ENCODE measurements at places on chromosomes 3 and 15.
A peak's percentile ranks its signal among the peaks of the same experiment; 100 is the strongest.

DNA sequence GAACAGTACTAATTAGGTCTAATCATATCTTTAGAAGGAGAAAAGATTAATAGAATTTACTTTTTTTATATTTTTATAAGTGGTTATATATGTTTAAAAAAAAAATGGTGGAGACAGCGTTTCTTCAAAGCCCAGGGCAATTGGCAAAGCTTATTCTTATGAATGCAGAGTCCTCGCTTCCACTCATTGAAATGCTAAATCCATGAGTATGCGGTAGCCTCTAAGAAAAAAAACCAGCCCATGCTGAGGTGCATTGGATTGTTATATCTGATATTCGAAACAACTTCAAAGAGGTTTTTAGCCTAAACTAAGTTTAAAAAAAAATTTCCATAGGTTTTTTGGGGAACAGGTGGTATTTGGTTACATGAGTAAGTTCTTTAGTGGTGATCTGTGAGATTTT, 142.8 kb downstream of the GOLIM4 start:
- no peak for DNase-seq

- no peak for DNase-seq
Measured at GRCh38 chr15:90539789-90540188, 10.1 kb downstream of the CRTC3 start.

DNA sequence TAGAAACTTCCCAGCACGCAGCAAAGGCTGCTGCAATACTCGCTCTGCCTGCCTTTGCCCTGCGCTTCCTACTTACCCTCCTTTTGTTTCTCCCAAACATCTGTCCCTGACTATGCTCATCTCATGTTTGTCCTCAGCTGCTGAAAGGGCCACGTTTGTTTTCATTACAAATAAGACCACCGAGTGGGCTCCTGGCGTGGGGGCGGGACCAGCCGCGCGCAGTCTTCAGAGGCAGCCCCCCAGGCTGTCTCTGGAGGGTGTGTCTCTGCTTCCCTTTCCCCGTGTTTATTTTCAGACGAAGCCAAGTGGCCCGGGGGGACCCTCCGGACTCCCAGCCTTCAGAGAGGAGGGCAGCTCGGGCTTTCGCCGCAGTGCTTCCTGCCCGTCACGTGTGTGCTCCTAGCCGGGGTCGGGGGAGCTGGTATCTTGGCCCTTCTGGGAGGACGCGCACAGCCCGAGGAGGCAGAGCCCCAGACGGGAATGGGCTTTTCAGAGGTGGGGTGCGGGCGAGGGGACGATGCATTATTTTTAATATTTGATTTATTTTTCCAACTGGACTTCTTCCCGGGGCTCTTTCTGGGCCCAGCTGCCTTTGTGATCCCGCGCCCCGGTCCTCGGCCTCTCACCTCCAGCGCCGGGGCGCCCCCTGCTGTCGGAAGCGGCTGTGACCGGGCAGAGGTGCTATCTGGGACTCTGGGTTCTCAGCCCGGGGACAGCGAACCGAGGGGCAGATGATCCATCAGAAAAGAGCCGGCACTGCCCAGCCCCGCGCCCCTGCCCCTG, 70.0 kb upstream of the CGNL1 start:
- no peak for DNase-seq

DNA sequence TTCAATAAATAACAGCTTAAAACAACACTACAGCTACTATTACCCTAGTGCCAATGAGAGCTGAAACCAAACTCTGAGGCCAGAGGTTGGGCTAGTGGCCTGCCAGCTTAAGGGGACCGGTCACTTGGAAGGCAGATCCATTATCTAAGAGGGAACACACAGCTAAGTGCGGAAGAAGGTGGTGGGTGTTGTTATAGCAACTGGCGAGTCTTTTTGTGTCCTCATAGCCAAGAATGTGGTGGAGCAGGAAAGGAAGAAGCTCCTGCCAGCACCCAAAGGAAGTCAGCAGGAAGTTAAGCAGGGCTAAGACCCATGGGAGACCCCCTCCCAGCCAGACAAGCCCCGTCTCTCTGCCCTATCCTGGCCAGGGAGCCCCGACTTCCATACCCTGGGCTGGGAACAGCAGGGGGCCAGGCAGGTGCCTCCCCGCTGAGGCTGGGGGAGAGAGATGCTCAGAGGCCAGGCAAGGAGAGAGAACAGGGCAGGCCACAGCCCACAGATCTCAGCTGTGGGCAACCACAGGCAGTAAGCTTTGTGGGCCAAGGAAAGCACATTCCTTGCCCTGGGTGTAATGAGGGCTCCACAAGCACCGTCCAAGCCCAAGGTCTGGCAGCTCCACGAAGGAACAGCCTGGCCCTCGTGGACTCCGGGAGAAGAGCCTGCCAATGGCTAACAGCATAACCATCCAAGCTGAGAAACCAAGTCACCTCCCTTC, 34.0 kb upstream of the HRH1 start:
- DNase-seq = no peak

GRCh38 chr3:67601919-67602608, 52.3 kb downstream of the SUCLG2 start:
- no peak for DNase-seq

- no peak for DNase-seq
Measured at GRCh38 chr3:48897460-48898376, 964 bp downstream of the SLC25A20 start.

- no peak for DNase-seq
Measured at GRCh38 chr3:37887062-37887461, 25.4 kb downstream of the CTDSPL start.

- DNase-seq = no peak
Measured at GRCh38 chr3:27726240-27726639, 4.1 kb upstream of the EOMES start.

- DNase-seq = no peak
Measured at GRCh38 chr3:165748094-165748493, 89.1 kb downstream of the BCHE start.

DNA sequence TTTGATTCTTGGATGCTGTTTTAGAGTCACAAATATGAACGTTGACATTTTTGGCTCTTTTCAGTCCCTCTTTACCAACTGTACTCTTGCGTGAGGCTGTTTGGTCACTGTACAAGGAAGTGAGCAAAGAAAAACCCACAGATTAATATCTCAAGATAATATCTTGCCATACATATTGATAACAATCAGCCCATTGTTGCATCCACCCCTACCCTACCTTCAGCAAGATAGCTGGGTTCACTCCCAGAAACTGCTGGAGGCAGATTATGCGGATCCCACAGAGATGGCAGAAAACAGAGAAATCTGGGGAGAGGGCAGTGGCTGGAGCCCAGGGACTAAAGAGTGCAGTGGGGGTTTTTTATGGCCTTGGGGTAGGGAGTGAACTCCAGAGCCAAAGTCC, 29.9 kb upstream of the MFSD1 start:
- DNase-seq = no peak

GRCh38 chr15:89177633-89178306, 43.6 kb downstream of the RLBP1 start:
- peak; percentile 30 for DNase-seq

GRCh38 chr15:74322558-74323180, 44.8 kb downstream of the CYP11A1 start:
- DNase-seq = peak; percentile 25

- DNase-seq = no peak
Measured at GRCh38 chr3:163971861-163972260, 1106.4 kb downstream of the SI start.

GRCh38 chr15:101323793-101324523, 28.9 kb upstream of the SNRPA1 start:
- no peak for DNase-seq

DNA sequence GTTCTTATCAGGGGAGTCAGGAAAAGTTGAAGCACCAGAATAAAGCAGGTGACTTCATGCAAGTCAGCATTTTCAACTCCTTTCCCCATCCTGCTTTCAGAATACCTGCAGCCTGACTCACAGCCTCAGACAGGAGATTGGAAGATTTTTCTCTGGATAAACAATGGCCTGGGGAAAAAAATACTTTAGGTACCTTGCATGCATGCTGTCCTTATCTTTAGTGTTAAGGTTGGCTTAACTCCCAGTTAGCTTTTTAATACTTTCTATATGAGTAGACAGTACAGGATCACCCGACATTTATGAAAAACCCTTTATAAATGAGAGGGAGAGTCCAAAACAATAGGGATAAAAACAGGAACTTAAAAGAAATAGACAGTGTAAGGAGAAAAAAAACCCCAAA, 53.6 kb downstream of the PAK2 start:
- DNase-seq = no peak
